ENCODE measurements at places on chromosomes 12 and 14.

DNA sequence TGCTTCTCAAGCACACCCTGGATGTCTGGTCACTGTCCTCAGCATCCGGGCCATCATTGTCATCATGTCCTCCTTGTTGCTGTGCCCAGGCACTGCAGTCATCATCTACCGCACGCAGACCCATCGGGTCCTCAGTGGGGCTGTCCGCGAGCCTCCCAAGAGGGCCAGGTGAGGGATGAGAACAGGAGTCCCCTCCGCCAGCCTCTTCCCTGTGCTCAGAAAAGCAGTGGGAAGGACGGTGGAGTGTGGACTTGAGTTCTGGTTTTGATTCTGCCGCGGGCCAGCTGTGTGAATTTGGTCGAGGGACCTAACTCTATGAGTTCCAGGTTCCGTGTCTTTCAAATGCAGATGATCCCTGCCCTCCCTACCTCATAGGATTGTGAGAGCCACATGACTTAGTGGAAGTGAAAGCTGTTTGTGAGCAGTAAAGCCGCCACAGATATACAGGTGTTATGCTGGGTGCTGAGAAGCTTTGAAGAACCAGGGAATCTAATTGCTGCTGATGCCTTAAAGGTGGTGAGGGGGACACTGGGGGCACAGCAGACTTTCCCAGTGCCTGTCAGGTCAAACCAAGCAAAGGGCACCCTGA is 122.9 kb upstream of the RAP1B start:
- DNase-seq: no peak

DNA sequence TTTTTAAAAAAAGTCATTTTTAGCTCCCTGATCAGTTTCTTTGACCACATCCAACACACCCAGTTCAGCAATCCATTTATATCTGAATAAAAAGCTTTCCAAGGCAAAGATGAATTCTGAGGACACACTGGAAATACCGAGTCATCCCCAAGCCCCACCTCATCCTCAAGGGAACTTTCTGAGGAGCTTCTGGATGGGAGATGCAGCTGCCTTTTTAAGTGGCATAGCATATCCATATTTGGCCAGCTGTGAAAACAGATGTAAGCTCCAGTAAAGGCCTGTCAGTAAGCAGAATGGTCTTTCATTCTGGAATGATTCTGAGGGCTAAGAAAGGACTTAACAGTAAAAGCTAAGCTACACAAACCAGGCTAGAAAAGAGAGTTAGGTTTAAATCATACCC is 18.4 kb downstream of the ZFYVE1 start:
- no peak for DNase-seq

- DNase-seq: no peak
Observed at GRCh38 chr12:119060847-119061796, 79.8 kb downstream of the SRRM4 start.

DNA sequence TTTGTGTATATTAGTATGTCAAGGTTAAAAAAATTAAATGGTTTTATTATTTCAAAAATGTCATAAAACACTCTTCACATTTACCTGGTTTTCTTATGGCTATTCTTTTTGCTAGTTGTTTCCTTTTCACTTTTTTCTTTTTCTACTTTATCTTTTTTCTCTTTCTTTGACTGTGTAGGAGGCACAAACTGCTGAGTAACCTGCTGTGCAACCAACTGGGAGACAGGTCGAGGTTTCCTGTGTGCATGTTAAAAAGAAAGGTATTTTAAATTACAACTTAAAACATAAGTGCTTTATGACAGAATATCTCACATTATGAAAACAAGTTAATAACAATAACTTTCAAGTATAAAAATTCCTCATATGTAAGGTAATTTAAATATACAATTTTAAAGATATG is 16.9 kb upstream of the GXYLT1 start:
- DNase-seq: no peak

DNA sequence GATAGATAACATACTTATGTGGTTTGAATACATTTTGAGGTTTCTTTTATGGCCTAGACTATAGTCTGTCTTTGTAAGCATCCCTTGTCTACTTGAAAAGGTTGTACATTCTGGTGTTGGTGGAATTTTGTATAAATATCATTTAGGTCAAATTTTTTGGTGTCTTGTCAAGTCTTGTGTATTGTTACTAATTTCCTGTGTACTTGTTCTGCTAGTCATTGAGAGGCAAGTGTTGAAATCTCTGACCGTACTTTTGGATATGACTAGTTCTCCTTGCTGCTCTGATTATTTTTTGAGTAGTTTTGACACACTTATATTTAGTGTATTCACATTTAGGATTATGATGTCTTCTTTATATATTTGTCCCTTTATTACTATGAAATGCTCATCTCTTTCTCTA is 219.6 kb downstream of the CCDC91 start:
- DNase-seq: no peak

GRCh38 chr12:49264466-49264872 is 413 bp upstream of the TUBA1C start:
- no peak for DNase-seq

- DNase-seq: no peak
Observed at GRCh38 chr12:67002720-67003119, 266.4 kb upstream of the CAND1 start.

DNA sequence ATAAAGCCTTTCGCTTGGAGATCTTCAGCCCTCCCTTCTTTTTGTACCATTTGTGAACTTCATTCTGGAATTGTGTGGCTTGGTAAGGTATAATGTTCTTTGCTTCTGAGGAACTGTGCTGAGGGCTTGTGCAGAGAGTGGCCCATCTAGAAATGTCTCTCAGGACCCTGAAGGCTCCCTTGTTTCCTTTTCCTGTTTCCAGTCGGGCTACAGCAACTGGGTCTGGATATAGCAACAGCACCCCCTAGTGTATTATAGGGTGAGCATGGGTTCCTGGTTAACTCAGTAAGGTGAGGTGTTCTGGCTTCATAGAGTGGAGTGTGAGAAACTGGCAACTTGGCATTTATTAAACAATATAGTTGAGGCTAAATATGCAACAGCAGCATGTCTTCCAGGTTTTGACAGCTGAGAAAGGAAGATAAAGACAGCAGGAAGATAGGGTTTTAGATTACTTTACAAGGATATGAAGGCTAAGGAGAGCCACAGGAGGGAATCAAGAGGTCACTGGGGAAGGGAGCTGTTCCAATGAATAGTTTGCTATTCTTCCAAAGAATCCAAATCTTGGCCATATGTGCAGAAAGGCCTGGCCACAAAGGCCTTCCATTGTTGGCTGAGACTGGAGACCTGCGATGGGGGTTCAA is 49.1 kb upstream of the RNU6-8 start:
- DNase-seq: peak; percentile 20

DNA sequence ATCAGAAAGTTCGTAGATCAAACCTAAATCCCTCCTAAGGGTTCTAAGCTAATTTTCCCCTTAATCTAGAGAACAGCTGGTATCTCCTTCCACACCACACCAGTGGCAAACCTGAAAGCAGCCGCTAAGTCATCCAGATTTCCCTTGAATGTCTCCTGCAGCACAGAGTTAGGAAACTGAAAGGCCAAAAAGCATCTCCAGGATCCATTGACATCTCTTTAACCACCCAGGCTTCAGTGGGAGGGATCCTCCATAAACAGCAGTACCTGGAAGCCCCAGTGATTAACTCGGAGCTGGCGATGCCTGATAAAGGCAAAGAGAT is 47.6 kb downstream of the CRACR2A start:
- DNase-seq: no peak

DNA sequence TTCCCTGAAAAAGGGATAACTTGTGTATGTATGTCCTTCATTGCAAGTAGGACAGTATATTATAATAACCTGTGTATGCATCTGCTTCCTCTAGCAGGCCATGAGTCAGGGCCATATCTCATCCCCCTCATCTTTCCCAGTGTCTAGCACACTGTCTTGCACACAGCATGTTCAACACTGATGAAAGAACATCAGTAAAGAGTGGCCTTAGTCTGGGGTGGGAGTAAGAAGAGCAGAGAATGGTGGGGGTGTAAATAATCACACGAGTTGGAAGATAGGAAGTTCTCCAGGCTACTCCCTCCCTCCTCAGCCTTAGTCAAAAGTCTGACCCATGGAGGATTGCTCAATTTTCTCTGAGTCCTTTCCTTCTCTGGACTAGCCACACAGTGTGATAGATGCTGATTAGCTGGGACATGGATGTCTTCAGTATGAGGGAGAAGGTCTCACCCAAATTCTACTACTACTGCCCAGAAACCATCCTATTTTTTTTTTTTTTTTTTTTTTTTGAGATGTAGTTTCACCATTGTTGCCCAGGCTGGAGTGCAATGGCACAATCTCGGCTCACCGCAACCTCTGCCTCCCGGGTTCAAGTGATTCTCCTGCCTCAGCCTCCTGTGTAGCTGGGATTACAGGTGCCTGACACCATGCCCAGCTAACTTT is 14.6 kb upstream of the SP1 start:
- DNase-seq: no peak

DNA sequence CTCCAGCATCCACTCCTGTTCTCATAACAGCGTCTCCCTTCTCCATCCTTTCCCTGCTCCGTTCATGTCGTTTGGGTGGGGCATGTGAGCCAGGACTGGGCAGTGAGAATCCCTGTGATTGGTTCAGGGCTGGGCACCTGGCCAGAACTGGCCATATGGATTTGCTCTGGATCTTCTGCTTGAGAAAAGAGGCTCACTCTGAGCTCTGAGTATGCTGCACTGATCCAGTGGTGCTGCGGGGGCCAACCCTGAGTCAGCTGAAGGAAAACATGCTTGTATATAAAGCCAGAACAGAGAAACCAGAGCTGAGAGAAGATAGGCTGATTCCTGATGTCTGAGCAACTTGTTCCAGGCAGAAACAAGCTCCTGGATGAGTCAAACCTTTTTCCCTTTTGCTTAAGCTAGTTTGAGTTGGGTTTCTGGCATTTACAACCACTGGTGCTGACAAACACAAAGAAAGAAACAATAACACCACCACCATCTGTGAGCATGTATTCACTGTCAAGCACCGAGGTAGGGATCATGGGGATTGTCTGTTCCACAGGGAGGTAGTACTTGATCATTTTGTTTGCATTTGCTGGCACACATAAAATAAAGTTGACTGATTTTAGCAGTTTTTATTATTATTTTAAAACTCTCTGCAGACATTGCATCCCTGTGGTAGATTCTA is 14.0 kb upstream of the HPD start:
- DNase-seq: no peak

GRCh38 chr12:56208006-56208405 is 13.7 kb downstream of the RNF41 start:
- DNase-seq: no peak

DNA sequence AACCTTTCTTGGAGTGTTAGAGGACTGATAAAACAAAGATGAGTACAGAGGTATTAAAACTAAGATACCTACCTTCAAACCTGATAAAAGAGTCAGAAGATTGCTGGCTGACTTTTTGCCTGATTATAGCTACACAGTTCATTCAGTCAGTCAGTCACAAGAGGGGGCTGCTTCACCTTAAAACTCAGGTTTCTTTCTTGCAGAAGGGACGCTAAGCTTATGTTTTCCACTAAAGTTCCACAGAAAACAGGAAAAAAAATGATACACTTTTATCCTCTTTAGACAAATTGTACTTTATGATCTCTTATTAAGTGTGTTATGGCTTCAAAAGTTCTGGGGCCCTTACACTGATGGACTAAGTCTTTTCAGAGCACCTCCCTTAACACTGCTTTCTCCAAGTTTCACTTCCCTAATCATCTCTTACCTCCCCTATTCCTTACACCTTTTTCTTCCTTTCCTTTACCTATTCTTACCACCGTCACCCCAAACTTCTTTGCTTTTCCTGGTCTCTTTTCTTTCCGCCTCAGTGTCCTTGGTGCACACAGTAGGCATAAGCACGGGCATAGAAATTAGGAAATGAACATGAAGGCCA is 448.7 kb upstream of the OR4E1 start:
- DNase-seq: no peak

- DNase-seq: no peak
Observed at GRCh38 chr14:24996930-24997725, 52.8 kb downstream of the STXBP6 start.

- DNase-seq: no peak
Observed at GRCh38 chr12:1572731-1573130, 21.6 kb downstream of the FBXL14 start.

- no peak for DNase-seq
Observed at GRCh38 chr12:110908377-110909152, 11.8 kb downstream of the MYL2 start.

- DNase-seq: no peak
Observed at GRCh38 chr14:96148631-96149030, 56.0 kb upstream of the BDKRB2 start.

- DNase-seq: no peak
Observed at GRCh38 chr14:76985540-76986230, 42.8 kb downstream of the IRF2BPL start.

DNA sequence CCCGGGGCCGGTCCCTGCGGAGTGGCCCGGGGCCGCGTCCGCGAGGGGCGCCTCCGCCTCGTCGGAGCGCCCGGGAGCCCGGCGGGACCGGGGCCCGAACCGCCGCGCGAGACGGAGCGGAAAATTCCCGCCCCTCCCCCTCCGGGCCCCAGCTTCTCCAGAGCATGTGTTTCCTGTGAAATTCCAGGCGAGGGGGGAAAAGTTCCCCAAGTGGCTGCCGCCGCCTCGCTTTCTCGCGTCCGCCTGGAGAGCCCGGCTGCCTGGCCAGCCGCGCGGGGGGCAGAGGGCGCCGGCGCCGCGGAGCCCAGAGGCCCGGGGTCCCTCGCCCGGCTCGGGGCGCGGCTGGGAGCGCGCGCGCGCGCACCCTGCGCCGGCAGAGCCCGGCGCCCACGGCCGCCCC is 904 bp downstream of the CACNA1C start:
- no peak for DNase-seq

DNA sequence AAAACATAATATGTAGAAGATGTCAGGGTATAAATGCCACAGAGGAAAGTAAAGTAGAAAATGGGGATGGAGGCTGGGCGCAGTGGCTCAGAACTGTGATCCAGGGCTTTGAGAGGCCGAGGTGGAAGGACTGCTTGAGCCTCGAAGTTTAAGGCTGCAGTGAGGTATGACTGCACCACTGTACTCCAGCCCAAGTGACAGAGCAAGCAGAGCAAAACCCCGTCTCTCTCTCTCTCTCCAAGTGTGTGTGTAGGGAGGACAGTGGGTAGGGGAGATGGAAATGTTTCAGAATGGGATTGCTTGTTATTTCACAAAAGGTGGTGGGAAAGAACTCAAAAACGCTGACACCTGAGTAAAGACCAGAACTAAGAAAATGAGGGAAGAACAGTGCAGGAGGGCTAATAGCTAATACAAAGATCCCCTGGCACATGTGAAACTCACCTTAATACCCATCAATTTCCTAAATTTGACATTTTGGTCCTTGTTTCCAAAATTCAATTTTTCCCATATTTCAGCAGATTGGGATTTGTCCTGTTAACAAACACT is 5.7 kb upstream of the ZCCHC8 start:
- DNase-seq: no peak

Data from activated T-cell treated with anti-CD3 and anti-CD28 coated beads, Interleukin-2, amount 50 U/mL, for 4 hours (primary cell).